Stimulated activated CD4-positive, alpha-beta T cell treated with anti-CD3 and anti-CD28 coated beads, Interleukin-4, amount 100 ng/mL, for 24 hours (primary cell): ENCODE measurements at places on chromosomes 5 and 9.
A peak's percentile ranks its signal among the peaks of the same experiment; 100 is the strongest.

GRCh38 chr5:149961957-149962409 is 1.4 kb downstream of the SLC26A2 start:
- DNase-seq: no peak

DNA sequence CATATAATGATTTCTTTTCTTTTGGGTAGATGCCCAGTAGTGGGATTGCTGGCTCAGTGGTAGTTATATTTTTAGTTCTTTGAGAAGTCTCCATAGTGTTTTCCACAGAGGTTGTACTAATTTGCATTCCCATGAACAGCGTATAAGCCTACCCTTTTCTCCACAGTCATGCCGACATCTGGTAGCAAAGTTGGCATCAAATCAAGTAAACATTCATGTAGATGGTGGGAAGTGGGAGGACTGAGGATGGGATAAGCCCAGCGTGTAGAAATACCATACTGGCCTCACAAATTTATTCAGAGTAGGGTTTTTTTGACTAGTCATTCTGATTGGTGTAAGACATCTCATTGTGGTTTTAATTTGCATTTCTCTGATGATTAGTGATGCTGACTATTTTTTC is 115.4 kb downstream of the EGFLAM start:
- no peak for DNase-seq

DNA sequence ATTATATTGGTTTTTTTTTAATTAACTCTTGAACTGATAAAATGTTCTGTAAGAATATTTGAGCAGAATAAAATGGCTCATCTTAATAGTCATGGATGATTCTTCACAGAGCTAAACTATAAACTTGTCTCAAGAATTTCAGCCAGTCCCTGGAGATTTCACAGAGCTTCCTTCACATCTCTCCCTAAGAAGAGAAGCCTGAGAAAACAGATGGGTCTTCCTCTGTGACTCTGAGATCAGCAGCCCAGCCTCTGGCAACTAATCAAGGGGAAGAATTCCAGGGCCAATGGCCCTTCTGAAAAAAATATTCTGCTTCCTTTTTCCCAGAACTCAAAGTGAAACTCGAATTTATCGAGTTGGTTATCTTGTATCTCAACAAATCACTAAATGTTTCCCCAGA is 122.2 kb upstream of the ITGA1 start:
- no peak for DNase-seq

DNA sequence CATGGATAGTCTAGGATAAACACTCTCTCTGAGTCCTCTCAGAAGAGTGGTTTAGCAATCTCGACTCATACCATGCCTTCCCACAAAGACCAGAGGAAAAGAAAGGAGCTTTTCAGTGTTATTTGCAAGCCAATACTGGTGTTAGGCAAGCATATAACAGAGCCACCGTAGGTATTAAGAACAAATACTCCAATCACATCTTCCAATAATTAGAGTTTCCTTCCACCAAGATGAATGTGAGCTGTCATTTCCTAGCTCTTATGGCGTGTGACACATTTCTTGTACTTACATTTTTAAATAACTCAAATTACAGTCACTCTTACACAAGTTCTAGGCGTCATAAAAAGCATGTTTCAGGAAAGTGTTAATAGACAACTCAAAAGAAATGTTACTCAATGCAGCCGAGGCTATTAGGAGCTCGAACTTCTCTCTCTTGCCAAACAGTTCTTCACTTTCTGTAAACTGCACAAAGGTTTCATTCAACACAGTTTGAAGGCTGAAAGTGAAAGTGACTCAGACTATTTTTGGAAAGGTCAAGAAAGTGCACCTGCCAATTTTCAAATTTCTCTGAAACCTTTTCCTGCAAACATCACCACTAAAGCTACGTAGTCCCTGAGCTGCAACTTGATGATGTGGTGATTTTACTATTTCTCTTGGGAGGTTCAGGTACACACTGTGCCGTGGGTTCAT is 153.8 kb downstream of the AUH start:
- peak; percentile 43 for DNase-seq

GRCh38 chr9:107018861-107019545 is 156.0 kb downstream of the ZNF462 start:
- DNase-seq: no peak

DNA sequence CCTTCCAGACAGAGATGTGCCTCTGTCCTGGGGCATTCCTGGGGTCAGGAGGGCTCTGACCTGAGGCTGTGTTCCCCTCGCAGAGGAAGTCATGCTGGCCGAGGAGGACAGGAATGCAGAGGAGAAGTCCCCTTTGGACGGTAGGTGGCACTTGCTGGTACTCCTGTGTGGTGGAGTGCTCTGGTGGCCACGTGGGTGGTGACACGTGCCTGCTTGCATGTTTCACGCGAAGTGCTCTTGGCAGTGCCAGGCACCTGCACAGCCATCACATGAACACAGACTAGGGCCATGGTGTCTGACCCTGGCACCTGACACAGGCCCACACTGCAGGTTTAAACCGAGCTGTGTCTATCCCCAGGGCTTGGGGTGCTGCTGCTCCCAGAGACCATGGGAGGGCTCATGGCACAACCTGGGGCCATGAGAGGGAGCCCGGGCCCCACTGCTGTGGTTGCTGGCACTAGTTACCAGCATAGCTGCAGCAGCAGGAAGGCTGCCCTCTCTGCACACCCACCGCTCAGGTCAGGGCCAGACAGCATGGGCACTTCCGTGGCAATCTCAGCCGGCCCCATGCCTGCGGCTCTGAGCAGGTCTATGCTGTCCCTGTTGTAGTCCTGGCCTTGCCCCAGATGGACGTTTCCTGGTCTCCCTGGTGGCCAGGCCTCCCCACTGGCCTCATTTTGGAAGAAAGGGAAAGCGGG is 79.3 kb downstream of the CACNA1B start:
- no peak for DNase-seq

GRCh38 chr5:162496100-162496808 is 428.7 kb downstream of the GABRG2 start:
- no peak for DNase-seq

DNA sequence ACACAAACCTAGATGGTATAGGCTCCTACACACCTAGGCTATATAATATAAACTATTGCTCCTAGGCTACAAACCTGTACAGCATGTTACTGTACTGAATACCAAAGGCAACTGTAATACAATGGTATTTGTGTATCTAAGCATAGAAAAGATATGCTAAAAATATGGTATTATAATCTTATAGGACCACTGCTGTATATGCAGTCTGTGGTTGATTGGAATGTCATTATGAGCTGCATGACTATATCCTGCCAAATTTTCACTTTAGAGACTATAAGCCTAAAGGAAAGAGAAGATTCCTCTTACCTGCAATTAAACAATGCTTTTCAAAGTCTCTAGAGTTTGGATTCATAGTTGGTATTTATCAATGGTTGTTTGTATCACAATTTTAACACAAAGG is 24.7 kb upstream of the ACOT12 start:
- DNase-seq: no peak

DNA sequence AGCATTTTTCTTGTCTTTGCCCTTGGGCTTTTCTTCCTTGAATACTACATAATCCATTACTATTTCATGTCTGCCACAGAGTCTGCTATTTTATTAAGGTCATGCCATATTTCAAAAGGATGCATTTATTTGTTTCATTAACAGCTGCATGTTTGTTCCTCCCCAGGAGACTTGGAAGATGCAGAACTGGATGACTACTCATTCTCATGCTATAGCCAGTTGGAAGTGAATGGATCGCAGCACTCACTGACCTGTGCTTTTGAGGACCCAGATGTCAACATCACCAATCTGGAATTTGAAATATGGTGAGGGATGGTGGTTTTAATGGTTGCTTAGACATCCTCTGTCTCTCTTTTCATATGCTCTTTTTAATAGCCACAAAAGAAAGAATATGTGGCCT is 4.0 kb downstream of the IL7R start:
- no peak for DNase-seq
